ENCODE measurements at places on chromosomes 12 and 14. TPM values are rescaled to one million over a fixed set of nuclear protein-coding genes. Genes with fewer than 3 reads are reported as not detected.

DNA sequence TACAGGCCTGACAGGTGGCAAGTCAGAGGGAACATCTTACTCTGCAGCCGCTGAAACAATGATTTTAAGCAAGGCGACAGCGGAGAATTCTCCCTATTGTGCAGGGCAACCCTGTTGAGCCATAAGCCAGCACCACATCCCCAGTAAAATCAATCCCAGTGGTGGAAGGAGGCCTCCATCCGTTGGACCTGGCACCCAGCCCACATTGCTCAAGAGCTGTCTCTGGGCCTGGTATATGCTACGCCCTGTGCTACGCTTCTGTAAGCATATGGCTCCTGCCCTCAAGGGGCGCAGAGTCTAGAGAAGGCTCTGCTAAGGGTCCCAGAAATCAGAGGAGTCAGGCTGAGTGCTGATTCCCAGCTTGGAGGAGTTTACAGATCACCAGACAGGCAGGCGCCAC lies 265.5 kb downstream of the CACNA1C start:
- no peak for DNase-seq

DNA sequence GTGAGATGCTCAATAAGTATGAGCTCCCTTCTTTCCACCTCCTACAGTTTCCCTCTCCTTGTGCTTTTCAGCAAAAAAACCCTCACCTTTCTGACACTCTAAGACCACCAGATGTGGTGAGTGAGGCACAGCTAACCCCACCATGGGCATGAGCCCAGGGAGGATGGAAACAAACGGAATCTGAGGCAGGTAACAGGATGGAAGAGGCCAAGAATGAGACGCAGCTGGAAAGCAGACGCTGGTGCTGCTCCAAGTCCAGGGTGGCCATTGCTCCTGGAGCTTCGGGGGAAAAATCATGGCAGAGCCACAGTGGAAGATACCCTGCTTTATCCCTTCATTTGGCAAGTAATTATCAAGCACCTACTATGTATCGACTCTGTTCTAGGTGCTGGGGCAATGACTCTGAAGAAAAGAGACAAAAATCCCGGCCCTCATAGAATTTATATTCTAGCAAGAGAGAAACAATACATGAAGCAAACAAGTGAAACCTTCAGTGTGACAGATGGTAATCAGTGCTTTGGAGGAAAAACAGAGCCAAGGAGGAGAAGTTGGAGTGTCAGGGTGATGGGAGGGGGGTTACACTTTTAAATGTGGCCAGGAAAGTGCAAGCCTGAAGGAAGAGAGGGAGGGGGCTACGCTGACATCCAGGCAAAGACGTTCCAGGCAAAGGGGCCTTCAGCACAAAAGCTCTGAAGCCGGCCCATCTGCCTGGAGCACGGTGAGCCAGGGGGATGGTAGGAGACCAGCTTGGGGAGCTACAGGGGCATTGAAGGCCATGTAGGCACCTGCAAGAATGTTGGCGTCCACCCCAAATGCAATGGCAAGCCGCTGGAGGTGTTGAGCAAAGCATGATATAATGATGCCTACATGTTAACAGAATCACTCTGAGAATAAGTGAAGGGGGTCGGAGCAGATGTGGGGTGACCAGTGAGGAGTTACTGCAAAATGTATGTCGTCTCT lies 154.2 kb downstream of the DPF3 start:
- DNase-seq: no peak

- no peak for DNase-seq
Observed at GRCh38 chr12:127241072-127241817, 1025.7 kb upstream of the TMEM132C start.

DNA sequence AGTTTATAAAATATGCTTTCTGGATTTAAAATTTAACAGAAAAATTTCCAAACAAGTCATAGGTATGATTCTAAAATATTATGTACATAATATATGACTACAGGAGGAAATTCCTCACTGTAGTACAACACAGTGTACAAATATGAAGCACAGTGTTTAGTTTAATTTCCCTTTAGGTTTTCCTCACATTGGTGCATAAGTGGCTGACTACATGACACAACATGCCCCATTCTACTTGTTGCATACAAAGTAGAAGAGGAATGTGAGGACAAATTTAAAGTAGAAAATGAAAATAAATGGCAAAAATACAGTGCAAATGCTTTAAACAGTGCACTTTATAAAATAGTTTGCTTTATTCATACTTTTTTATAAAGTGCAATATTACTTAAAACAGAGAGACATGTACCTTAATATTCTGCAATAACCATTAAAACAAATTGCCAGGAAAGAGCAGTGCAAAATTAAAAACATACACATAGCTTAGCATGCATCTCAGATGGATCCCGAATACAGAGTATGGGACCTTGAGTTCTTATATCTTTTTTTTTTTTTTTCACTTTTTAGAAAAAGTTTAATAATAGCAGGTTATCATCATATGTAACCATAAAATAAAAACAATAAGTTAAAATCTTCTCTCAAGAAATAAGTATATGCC lies 54.8 kb upstream of the TTC7B start:
- no peak for DNase-seq

DNA sequence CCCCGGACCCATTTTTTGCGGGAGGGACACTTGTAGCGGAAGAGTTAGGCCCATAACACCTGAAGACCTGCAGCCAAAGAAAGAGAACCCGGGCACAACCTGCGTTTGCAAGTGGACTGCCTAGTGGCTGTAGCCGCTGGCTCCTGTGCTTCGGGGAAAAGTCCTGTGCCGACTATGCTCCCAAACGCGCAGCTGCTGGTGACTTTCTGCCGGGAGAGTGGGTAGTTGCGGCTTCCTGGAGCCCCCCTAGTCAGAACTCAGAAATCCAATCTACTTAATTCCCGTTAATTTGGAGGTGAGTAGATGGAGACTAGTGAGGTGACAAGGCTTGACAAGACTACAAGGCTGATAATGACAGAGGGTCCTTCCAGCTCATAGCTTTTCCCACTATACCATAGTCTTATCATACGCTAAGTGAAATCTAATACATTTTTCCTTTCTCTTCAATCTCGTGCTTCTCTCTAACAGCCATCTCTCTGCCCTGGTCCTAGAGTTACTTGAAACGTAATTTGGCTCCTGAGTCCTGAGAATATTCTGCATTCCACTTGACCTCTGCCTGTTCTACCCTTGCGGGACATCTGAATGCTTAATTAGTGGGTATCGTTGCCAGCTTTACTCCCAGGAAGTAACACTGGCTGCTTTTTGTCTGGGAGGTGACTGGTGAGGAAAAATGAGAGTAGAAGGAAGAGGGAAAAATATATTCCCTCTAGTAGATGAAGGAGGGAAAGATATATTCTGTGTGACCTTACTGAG lies 556 bp downstream of the MTHFD1 start:
- DNase-seq: no peak

GRCh38 chr12:43501703-43502102 lies 50.3 kb downstream of the ADAMTS20 start:
- DNase-seq: no peak

DNA sequence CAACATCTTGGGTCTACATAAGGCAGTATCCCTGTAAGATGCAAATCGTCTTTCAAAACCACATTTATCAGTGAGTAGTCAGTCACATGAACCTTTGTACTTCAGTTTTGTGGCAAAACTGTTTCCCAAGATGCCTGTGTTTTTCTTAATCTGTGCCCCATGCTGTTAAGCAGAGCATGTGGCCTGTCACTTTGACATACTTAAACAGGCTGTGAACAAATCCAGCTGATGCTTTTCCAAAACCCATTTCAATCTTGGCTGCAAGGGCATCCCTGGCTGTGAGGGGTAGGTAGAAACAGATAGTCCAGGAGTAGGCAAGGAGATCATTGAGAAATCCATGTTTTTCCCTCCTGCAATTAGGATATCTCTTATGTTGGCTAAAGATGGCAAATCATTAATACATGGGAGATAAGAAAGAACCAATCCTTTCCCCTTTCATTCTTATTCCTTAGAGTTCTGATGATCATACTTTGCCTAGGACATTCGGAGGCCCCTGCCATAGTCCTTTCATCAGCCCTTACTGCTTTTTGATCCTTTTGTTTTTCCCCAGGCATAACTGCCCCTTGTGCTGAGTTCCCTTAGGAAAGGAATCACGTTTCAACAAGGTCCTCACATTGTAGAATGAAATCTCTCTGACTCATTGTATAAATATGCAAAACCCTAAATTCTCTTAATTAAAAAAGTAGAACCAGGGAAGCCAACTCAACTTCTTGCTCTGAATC lies 121.1 kb upstream of the EEA1 start:
- DNase-seq: no peak

DNA sequence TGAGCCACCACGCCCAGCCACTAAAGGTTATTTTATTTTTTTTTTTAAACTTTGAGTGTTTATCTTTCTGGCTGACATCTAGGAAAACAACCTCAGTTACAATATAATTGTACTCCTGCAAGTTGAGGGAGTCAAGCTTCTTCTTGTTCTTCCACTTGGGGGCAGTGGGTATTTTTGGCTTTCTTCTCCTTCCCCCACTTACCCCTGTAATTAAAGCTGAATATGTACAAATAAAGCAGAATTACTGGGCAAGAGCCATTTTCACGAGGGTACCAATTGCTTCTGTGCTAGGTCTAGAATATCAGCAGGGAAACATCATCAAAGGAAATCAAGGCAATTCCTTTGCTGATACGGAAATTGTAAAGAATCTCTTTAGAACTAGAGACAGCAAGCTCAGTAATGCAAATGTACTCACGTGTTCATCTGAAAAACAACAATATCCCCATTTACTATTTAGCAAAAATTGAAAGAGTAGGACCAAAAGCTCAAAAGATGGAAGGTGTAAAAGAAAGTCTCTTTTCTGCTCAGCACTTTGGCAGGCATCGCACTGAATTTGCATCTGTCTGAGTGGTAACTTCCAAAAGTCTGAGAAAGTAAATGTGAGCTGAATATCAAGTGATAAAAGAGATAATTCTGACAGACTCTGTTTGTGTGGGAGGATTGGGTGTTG lies 72.8 kb downstream of the TAOK3 start:
- DNase-seq: no peak

DNA sequence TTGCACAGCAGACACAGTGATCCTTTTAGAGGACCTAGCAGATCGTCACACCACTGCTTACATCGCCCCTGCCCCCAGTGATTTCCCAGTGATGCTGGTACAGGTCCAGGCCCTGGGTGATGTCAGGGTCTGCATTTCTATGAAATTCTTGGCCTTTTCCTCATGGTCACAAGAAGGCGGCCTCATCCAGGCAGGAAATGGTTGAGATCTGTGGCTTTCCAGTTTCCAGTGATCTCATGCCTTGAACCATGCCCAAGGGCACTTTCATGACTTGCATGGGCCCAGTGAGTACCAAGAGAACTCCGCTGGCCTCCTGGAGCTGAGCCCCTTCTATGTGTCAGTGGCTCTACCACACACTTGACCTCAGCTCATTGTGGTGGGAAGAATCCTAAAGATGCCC lies 41.9 kb upstream of the BDKRB2 start:
- DNase-seq: no peak

GRCh38 chr14:89040460-89041256 lies 216.2 kb downstream of the TTC8 start:
- peak; percentile 90 for DNase-seq

GRCh38 chr12:75581515-75581914 lies 70.1 kb upstream of the KRR1 start:
- no peak for DNase-seq

- DNase-seq: no peak
Observed at GRCh38 chr12:30820406-30820946, 65.7 kb upstream of the CAPRIN2 start.

DNA sequence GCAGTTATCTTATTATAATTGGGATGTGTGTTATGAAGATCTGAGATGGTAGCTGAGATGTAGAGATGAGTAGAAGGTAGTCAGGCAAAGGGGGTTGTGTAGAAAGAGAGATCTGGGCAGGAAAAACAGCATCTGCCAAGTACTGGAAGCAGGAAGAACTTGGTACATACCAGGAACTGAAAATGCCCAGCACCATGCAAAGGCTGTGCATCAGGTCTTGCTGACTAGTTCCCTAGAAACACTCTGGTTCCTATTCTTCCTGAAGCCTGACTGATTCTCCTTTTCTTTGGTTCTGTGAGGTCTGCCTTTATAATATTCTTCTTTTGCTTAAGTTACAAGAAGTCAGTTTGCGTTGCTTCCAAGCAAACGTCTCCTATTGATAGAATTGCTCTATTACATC lies 6.7 kb upstream of the NFATC4 start:
- DNase-seq: no peak

- no peak for DNase-seq
Observed at GRCh38 chr12:115521771-115522409, 755.6 kb downstream of the MED13L start.

- DNase-seq: no peak
Observed at GRCh38 chr12:107780298-107780697, 5.8 kb downstream of the ASCL4 start.

PPP1R1A gene
- 108 TPM for total RNA-seq

GLIPR1L2 gene
- 1.5 TPM for total RNA-seq

TCL1B gene
- total RNA-seq: not detected

FAM186B gene
- total RNA-seq: 0.35 TPM

NRL gene
- total RNA-seq: 1.5 TPM

KRT83 gene
- total RNA-seq: not detected

ARHGAP9 gene
- total RNA-seq: 3.6 TPM
